Spleen (tissue), 13 donors: ENCODE measurements at places on chromosomes 13 and 19. TPM values are rescaled to one million over a fixed set of nuclear protein-coding genes. Genes with fewer than 3 reads are reported as not detected.

- DNase-seq: no peak
- H3K4me1 ChIP-seq: no peaks in the 10 kb centered on the region
- no peak overlapping the region for H3K27ac ChIP-seq
- no peaks in the 10 kb centered on the region for H3K36me3 ChIP-seq
These were observed 92.6 kb upstream of the PEG3 start for GRCh38 chr19:56933014-56933705.

- no peak overlapping the region for H3K4me3 ChIP-seq
- H3K36me3 ChIP-seq: peaks cover 60% of the 10 kb centered on the region
- no peaks in the 10 kb centered on the region for H3K4me1 ChIP-seq
- H3K27me3 ChIP-seq: no peaks in the 10 kb centered on the region
- DNase-seq: no peak
These were observed 18.4 kb downstream of the PROZ start for GRCh38 chr13:113176822-113177221.

GRCh38 chr13:110450016-110450900 is 111.3 kb downstream of the RAB20 start:
- H3K27ac ChIP-seq: no peak overlapping the region
- DNase-seq: peak; percentile 66
- H3K27me3 ChIP-seq: no peaks in the 10 kb centered on the region
- no peaks in the 10 kb centered on the region for H3K36me3 ChIP-seq

- no peak for DNase-seq
- H3K36me3 ChIP-seq: no peaks in the 10 kb centered on the region
- H3K27ac ChIP-seq: no peak overlapping the region
These were observed 116.7 kb downstream of the COL4A2 start for GRCh38 chr13:110423689-110424302.

DNA sequence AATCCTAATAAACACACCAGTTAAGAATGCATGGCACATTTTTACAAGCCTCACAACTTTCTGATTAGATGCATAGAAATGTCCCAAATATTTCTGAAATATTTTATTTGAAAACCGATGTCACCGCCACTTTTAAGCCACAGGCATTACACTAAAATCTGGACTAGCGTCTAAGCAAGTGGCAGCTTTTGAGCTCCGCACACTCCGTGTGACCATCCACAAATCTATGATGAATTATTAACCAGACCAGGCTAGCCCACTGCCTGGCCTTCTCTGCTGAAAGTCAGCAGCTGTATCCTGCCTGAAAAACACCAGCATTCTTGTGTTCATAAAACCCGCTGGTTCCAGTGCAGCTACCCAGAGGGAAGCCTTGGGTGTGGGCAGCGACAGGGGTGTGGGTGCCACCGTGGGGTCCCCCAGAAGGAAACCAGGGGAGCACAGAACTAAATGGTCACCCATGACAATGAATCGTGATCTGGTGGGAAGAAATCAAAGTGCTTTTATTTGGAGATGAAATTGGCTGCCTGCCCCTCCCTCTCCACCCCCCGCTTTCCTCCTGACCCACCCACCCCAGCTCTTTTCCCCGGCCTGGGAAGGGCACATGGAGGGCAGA is 13.8 kb downstream of the RASA3 start:
- peaks cover 8% of the 10 kb centered on the region for H3K36me3 ChIP-seq
- no peak overlapping the region for H3K4me3 ChIP-seq
- peak; percentile 56 for DNase-seq
- peak overlapping the region; percentile 73 for H3K27ac ChIP-seq
- H3K4me1 ChIP-seq: peaks cover 28% of the 10 kb centered on the region
- no peaks in the 10 kb centered on the region for H3K27me3 ChIP-seq

Gene ALOX5AP
- 55.5 TPM for total RNA-seq
